HS-27A (cell line): ENCODE measurements at places on chromosomes 1 and 21.

- DNase-seq, result peak; percentile 69
These were observed 64.8 kb downstream of the FAM163A start for GRCh38 chr1:179807691-179808485.

GRCh38 chr1:181044449-181044966 is 10.7 kb downstream of the MR1 start:
- DNase-seq, result no peak

DNA sequence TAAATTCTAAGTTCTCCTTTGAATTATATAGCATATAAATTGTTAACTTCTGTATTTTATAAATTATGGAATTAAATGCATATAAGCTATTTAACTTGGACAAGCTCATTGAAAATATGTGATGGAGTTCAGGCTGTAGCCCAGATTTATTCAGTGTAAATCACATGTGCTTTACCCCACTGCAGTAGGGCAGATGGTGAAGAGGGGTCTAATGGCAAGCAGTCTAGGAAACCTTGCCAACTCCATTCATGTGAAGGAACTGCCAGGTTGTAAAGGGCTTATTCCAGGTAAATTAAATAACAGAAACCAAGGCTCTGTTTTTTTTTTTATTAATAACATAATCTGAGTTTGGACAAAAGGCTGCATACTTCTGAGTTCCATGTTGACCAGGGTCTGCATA is 243.2 kb downstream of the NCAM2 start:
- DNase-seq, result no peak

DNA sequence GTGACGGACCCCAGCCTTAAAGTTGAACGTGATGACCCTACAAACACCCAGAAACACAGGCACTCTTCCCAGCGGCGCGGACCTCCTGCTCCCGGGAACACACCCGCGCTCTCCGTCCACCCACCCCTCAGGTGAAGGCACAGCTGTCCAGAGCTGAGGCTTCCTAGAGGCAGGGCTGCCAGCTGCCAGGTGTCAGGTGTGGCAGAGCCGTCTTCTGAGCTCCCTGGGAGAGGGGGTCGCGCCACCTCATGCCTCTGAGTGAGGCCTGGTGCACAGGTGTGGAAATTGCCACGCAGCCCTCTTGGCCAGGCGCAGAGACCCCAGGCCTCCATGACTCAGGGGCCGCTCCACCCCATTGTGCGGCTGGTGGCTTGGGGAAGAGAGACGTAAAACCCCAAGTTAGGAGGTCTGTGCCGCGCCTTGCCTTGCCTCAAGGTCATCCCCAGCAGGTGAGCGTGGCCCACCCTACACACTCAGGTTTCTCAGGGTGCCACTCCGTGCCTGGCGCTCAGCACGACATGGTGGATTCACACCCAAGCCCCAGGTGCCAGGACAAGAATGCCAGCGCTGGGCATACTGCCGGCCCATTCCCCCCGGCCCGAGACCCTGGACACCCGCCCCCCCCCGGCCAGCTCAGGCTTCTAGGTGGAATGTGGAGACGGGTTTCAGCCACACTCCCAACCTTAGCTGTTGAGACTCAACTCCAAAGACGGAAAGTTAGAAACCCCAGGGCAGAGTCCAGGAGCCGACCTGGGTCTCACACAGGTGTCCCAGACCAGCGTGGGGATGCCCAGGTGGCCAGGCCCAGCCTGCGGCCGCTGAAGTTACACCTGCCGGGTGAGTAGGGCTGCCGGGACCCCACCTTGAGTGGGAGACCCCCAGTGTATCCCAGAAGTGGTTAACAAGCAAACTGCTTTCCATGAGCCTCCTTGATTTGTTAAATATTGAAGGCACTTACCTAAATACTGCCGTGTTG is 8.4 kb downstream of the FAAP20 start:
- DNase-seq, result no peak

DNA sequence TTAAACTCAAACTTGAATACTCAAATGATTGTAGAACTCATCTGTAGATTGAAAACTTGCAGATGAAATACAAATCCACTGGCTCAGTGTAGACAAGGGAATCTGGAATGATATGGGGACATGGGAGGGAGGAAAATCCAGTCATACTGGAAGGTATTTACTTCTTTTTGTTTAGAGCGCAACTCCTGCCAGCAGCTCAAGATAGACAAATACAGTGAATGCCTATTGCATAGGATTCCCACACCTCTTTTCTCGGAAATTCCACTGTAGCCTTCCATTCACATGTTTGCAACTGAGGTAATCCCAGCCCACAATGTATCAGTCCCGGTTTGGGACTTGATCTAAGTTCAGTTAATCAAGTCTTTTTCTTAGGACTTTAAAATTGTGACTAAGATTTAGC is 311.2 kb downstream of the PTPRC start:
- DNase-seq, result no peak

- DNase-seq, result no peak
These were observed 248.6 kb upstream of the DEPDC1 start for GRCh38 chr1:68745451-68745850.

DNA sequence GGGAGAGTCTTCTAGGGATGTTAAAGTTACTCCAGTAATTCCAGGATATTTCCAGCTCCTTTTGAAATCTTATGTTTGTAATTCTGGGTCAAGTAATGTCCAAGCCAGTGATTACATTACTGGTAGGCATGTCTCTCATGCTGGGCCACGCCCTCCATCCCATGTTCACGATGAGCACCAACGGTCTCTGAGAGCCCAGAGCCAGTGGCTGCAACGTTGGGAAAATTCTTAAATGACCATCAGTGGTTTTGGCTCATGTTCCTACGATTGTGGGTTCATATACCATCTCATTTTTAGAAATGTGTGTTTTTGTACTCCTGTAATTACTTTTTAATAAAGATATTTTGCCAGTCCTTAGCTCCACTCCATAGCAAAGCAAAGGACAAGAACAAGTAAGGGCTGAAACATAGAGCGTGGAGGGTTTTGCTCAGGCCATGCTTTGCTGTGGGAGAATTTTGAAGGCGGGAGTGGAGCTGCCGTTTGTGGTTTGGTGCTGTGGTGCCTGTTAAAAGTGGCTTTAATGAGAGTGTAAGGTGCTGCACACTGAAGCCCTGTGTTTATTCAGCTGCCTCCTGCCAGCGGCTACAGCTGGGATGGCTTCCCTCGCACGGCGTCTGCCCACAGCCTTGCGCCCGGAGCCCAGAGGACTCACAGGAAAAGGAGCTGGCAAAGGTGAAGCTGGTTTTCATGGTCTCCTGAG is 28.9 kb downstream of the VANGL1 start:
- no peak for DNase-seq

DNA sequence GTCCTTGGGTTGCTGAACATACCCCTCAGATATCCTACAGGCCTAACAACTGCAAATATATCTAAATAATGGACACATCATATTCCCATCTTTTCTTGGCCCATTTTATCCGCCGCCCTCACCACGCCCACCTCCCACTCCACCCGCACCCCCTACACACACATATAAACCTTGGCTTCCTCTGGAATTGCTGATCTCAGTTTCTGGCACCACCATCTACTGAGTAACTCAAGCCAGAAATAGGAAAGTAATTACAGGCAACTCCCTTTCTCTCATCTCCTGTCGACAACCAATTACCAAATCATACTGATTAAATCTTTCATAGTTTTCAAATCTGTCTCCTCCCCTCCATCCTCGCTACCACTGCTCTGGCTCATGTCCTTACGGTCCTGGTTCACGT is 4.7 kb downstream of the RGS8 start:
- no peak for DNase-seq

DNA sequence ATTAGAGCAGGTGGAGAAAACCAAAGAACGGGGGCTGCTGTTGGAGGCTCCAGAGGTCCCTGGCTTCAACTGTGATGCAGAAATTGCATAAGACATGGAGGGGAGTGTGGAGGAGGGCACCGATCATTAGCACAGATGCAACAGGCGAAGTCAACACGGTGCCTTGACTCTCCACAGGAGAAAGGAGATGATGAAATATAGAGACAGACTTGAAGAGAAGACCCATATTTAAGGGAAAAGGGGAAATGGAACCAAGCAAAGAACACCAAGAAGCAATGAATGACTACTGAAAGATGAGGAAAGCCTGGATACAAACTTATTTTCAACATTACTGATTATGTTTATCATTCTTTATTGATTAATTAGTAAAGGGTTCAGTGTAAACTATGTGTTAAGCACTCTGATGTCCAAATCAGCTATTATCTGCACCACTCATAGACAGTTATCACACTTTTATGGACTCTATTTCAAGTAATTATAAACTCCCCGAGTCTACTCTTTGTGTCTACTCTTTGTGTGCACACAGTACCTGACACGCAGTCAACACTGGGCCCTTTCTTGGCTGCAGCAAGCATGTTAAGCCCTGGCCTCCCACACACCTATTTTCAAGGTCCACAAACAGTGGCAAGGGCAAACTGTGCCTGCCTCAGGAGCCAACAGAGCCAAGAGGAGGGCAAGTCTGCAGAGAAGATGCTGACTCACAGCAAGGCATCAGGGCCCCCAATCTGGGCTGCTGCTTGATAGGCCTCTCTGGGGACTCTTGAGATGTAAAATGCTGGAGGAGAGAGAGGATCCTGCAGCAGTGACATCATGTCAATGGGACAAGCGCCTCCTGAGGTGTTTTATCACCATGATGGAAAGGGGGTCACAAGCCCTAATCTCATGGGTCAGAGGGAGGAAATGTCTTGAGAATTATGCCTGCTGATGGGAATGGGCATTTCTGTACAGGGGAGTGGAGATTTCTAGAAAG is 17.6 kb downstream of the PCNX2 start:
- no peak for DNase-seq

GRCh38 chr1:56773341-56774066 is 45.7 kb downstream of the FYB2 start:
- DNase-seq, result no peak

GRCh38 chr21:31997191-31997590 is 124.4 kb downstream of the HUNK start:
- DNase-seq, result no peak

GRCh38 chr1:118132000-118132399 is 53.0 kb downstream of the SPAG17 start:
- no peak for DNase-seq

DNA sequence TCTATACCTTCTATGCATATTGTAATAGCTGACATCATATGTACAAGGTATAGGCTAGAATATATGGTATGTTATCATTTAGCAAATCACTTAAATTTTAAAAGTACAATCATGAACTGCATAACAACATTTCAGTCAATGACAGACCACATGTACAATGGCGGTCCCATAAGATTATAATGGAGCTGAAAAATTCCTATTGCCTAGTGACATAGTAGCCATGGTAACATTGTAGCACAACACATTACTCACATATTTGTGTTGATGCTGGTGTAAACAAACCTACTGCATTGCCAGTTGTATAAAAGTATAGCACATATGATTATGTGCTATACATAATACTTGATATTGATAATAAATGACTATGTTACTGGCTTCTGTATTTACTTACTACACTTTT is 8.9 kb downstream of the RAB3B start:
- no peak for DNase-seq

GRCh38 chr1:89945852-89946476 is 48.9 kb upstream of the ZNF326 start:
- DNase-seq, result peak; percentile 66

DNA sequence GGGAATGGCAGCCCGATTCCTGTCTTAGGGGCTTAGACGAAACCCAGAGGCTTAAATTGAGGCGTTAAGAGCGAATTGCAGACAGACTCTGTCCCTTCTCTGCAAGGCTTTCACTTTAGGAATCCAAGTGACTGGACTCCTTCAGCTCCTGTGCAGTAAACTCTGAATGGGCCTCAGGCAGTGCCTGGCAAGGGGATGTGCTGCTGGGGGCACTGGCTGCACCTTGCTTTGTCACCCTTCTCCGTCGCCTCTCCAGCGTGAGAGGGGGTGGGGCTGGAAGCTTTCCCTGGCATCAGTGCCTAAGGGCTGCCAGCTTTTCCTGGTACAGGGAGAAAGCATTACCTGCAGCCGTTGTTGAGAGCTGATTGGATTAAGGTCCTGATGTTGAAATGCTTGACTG is 39.9 kb upstream of the NFASC start:
- no peak for DNase-seq

DNA sequence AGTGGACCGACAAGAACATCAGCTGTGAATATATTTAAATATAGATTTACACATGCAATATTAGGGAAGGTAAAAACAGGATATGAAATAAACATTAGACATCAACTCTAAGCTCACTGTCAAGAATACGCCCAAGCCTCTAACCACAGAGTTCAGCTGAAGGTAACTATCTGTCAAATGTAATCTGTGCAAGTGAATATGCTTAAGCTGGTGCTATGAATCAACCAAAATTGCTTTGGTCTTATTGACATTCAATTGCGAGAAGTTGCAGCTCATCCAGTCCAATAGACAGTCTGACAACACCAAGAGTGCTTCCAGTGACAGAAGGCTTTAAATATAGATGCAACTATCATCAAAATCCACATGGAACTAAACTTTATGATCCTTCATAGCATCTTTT is 32.3 kb downstream of the USH2A start:
- DNase-seq, result no peak

DNA sequence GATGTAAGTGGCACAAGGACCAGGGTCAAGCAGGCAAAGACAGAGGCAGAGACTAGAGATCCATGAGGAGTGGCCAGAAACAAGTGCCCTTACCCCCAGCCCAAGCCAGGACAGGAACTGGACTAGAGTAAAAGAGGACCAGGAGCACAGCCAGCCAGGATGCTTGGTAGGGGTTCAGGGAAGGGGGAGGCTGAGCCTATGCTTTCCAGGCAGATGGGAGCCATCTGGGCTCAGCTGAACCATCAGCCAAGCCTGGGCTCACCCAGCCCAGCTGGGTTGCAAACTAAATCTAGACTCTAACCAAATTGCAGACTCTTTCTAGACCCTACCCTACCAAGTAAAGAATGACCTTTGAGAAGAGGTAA is 15.2 kb downstream of the PDZK1IP1 start:
- DNase-seq, result no peak

GRCh38 chr1:201039876-201040275 is 16.4 kb upstream of the KIF21B start:
- no peak for DNase-seq

DNA sequence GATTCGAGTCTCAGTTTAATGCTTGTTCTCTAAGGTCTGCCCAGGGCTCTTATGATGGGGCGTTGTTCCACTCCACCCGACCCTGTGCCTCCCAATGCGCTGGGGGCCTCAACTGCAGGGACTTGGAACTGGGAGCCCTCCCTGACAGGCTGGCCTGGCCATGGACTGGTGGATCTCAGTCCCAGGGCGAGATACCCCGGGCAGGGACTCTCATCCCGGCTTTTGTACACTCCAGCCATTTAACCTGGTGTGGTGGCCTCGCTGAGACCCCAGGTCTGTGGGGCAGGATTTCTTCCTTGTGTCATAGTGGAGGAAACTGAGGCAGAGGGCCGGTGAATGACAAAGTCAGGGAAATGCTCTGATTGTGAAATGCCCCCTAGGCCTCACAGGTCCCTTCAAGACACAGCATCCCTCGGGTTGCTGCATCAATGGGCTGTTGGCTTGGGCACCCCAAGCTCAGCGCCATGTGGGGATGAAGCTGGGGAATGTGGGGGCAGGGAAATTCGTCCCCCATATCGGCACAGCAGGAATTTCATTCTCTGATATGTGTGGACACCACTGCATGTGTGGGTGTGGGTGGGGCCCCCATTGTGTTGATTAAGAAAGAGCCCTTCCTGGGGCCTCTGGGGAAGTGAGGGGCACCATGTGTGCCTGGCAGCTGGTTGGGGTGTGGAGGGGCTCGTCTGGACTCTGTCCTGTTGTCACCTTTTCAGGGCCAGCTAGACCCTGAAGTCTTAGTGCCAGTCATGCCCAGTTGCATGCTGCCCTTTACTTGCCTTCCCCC is 19.9 kb upstream of the ZNF678 start:
- no peak for DNase-seq
